ENCODE measurements at places on chromosomes 7 and 10.

DNA sequence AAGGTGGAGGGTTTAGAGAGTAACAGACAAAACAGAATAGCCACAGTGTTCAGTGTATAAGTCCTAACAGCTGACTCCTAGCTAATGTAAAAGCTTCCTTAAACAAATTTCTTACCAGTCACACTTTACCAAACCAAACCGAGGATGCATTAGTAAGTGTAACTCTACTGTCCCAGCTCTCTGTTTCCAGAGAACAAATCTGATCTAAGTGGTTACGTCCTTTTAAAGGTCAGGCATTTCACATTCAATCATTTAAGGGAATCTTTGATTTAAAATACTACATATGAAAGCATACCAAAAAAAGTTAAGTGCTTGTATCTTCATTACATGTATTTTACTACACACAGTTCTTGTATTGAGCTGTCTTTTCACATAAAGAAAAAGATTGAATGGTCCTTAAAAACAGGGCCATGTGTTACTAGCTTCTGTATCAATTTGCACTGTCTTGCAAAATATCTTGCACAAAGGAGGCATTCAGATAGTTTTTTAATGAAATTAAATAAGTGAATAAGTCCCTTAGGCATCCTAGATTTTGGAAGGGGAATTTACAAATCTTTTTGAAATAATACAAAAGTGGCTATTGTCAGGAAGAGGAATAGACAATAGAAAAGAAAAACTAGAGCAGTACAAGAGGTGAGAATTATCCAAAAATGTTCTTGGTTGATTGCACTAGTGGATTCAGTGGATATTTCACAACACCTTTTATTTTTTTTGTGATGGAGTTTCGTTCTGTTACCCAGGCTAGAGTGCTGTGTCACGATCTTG, 58.4 kb upstream of the SPOCK2 start:
- no peak for DNase-seq

DNA sequence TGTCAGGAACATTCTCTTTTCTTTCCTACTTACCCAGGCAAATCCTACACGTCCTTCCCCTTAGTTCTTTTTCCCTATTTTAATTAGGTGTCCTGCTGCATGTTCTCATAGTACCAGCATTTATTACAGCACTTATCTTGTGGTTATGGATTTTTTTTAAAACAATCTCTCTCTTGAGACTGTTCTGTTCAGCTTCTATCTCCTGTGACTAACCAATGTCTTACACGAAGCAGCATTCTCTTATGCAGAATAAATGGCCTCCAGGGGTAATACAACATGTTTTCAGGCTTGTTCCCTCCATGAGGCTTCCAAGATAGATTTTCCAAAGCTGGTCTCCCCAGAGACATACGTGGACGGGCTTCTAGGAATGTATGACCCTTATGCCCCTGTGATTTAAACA, 1096.1 kb upstream of the CELF2 start:
- DNase-seq = no peak

GRCh38 chr10:107970512-107970911, 806.0 kb upstream of the SORCS1 start:
- DNase-seq = no peak

DNA sequence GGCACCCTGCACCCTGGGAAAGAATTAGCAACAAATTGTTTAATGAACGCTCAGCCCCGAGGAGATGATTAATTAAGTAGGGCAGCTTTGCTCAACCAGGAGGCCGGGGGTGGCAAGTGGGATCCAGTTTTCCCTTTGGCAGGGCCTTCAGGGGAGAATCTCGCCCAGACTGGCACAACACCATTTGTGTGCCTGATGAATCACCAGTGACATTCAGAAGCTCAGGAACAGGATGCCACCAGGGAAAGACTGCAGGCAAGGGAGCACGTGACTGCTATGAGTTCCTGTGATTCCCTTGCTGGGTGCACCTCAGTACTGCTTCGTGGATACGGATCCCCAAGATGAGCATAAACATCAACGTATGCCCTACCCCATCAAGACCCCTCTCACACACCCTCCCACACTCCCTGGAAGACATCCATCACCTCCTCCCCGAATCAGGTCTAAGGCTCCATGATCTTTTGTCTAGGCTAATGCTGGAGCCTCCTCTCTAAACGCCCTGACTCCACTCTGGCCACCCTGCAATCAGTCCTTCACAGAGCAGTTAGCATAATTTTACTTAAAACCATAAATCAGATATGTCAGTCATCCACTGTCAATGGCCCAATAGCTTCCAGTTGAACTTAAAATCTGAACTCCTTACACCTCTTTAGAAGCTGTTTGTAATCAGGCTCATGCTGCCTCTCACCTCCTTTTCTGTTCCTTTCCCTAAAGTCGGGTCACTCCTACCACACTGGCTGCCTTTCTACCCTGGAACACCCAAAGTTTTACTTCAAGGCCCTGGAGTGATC, 109.2 kb upstream of the AGK start:
- no peak for DNase-seq

DNA sequence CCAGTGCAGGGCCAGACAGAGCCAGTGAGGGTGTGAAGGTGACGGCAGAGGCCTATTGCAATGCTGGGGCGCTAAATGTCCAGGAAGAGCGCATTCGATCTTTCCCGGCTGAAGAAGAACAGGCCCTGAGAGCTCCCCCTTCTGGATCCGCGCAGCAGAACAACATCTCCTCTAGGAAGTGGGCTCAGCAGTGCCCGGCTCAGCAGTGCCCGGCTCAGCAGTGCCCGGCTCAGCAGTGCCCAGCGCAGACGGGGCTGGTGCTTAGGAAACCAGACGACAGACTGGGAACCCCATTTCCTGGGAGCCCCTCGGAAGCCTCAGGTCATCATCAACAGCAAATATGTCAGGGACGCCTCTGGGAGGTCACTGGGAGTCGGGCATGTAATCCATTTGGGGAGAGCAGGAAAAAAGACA, 4.7 kb upstream of the NOS3 start:
- DNase-seq = no peak

- no peak for DNase-seq
Measured at GRCh38 chr7:78429878-78430277, 631.3 kb downstream of the PHTF2 start.

- DNase-seq = no peak
Measured at GRCh38 chr10:31124852-31125251, 93.2 kb upstream of the ZNF438 start.

DNA sequence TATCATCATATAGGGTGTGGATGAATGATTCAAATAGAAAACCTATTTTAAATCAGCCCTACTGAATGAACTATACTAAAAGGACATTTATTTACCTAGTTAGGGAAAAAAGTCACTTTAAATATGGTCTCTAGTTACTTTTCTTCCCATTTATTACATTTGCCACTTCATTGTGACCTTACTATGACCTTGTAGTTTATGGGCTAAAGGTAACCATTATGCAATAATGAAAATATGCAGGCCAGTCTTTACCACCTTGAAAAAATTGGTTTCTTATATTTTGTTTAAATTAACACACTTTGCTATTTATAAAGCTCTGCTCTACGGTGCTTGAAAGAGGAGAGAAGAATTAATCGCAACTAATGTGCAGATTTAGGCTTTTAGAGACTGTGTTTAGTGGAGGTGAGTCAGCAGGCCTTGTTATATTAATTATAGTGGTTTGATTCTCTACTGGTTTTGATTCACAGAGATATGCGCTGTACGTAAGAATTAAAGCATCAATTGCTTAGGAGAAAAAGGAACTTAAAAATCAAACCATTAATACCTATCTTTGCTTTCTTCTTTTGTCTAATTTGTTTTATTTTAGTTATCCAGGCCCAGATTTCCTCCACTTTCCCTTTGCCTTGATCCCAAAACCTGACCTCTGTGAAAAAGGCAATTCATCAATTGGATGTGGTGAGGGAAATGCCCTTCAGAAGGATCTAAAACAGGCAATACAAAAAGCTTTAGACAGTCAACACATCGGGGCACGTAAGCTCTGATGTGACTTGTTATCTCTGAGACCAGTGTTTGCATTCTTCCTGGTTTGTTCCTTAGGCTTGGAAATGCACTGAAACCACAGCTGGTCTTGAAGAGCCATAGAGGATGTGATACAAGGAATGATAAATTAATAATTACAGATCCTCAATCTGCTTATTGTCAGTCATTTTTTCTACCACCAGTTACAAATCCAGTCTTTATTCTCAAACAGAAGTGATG, 141.2 kb upstream of the HDAC9 start:
- no peak for DNase-seq

GRCh38 chr7:102080434-102081243, 206.0 kb upstream of the SH2B2 start:
- no peak for DNase-seq

GRCh38 chr7:3201937-3202710, 98.9 kb upstream of the SDK1 start:
- no peak for DNase-seq

DNA sequence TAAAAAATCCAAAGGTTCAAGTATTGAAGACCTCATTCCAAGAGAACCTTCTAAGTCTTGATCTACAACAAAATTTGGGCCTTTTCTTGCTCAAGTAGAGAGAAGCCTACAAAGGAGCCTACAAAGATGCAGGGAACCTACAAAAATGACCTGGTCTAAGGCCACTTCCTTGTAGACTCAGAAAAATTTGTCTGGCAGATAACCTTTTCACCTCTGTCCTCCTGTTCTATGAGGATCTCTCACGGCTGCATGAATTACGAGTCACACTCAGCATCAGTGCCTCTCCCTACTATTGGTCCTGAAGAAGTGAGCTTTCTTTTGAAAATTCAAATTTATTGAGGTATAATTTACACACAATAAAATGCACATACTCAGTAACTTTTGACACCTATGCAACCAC, 29.3 kb downstream of the CCNJ start:
- DNase-seq = peak; percentile 89

GRCh38 chr10:92657024-92657423, 32.7 kb upstream of the HHEX start:
- no peak for DNase-seq

DNA sequence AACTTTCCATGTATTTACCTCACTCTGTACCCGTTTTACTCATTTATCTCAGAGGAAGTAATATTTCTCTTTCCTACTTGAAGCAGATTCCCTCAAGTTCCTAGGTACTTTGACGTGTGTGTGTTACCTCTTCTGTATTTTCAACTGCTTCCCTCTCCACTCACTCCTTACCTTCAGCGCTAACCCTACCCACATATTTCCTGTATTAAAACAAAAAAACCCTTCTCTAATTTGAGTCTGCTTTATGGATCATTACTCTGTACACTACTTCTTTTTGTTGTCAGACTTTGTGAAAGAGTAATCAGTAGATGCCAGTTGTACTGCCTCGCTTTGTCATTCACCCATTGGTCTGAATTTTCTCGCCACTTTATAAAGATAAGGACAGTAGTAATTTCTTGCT, 74.0 kb downstream of the CDK13 start:
- DNase-seq = no peak

- DNase-seq = peak; percentile 51
Measured at GRCh38 chr7:23333671-23334246, 34.6 kb downstream of the MALSU1 start.

GRCh38 chr10:74078037-74078436, 72.6 kb downstream of the AP3M1 start:
- peak; percentile 27 for DNase-seq

DNA sequence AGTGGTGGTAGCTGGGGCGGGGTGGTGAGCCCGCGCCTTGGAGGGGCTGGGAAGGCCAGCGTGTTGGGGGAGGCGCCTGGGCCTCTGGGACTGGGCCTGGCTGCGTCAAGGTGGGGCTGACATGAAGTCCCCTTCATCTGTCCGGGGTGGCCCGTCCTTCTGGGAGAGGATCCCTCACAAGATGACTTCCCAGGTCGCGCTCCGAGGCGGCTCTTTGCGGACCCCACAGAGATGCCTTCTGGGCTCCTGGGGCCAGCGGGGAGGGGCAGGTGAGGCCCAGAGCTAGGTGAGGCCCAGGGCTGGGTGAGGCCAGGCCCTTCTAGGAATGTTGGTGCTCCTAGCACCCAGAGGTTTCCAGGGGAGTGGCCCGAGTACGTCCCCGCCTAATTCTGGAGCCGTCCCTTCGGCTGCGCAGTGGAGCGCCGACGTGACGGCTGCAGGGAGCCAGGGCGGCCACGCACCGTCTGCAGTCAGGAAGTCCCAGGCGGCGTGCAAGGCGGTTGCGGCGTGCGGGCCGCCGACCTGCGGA, 58.2 kb upstream of the NUPR2 start:
- DNase-seq = no peak

- DNase-seq = no peak
Measured at GRCh38 chr7:30690011-30690410, 7.8 kb upstream of the CRHR2 start.

GRCh38 chr10:118595064-118595420, 406 bp downstream of the PRLHR start:
- DNase-seq = no peak
